Activated T-cell treated with anti-CD3 and anti-CD28 coated beads for 48 hours (primary cell): ENCODE measurements at places on chromosomes 11 and 22.
A peak's percentile ranks its signal among the peaks of the same experiment; 100 is the strongest.

DNA sequence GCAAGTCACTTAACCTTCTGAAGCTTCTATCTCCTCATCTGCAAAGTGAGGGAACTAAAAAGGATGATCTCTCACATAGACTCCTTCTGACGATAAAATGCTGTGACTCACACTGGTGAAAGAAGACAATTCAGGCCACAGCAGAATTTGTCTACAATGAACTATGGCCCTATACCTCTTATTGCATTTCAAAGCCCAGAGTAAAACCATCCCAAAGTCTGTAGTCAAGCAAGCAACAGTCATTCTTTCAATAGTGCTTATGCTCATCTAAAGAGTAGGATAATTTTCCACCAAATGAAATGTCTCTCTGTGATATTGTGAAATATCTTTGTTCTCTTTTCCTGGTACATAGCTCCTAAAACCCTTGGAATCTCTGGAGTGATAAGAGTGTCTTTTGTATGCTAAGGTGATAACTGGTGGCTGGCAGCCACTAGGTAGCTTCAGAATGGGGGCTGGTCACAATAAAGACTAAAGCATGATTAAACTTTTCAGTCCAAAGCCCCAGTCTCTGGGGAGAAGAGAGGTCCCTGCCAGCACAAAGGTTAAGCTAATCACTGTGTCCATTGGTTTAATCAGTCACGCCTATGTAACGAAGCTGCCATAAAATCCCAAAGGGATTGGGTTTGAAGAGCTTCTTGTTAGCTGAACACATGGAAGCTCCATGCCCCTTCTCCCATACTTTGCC, 30.8 kb downstream of the SYTL2 start:
- DNase-seq = no peak

DNA sequence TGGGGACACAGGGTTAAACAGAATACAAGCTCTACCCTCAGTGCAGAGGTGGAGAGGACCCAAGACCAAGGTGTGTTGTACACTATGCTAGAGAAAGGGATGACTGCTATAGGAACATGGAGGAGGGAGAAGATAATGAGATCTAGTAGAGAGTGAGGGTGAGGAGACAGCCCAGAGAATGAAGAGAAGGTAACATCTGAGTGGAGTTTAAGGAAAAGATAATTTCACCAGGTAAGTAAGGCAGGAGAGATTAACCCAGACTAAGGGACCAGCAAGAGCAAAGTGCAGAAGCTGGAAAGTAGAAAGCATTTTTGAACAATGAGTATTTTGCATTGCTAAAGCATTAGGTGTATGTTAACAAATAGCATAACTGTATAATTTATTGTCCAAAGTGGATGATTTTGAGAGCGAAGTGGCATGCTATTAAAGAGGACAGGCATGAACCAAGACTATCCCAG, 128.8 kb downstream of the RASSF10 start:
- DNase-seq = no peak

DNA sequence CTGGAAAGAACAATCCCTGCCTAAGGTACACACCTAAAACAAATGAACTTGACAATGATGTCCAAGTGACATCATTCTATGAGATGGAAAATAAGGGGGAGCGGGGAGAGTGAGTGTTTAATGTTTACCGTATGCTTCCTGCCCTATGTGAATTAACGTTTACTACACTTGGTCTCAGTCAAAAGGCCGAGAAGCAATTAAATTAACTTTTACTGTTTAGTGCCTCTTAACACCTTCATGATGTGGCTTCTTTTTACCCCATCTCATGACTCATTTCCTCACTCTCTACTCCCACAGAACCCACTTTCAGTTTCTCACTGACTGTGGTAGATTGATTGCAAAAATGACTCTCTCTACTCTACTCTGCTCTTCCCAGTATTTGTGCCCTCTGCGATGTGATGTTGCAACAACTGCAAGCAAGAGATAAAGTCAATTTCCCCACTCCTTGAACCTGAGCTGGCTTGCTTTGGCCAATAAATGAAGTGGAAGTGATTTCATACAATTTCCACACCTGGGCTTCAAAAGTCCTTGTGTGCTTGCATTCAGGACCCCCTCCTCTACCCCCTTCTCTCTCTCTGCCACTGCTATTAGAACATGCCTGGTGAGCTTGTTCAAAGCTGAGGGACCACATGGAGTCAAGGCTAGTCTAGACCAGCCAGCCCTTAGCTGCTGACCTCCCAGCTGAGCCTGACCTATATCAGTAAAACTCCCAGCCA, 11.6 kb upstream of the ALKBH3 start:
- peak; percentile 16 for DNase-seq

DNA sequence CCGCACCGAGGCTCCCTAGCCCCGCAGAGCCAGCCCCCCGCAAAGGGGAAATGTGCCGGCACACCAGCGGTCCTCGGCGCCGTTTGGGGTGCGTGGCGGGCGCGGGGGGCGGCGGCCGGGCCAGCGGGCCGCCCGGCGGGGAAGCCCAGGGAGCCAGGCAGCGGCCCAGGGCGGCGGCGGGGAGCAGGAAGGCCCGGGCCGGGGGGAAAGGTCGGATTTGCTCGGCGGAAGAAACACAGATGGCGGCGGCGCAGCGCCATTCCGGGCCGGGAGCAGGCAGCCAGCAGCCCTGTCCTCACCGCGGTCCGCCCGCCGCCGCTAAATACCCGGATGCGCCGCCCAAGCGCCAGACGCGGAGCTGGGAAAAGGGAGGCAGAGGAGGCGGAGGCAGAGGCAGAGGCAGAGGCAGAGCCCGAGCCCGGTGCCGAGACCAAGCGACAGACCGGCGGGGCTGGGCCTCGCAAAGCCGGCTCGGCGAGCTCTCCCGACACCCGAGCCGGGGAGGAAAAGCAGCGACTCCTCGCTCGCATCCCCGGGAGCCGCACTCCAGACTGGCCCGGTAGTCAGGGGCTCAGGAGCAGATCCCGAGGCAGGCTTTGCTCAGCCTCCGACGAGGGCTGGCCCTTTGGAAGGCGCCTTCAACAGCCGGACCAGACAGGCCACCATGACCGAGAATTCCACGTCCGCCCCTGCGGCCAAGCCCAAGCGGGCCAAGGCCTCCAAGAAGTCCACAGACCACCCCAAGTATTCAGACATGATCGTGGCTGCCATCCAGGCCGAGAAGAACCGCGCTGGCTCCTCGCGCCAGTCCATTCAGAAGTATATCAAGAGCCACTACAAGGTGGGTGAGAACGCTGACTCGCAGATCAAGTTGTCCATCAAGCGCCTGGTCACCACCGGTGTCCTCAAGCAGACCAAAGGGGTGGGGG, 2.6 kb upstream of the GCAT start:
- DNase-seq = peak; percentile 80

- no peak for DNase-seq
Observed at GRCh38 chr11:112042961-112043304, 17.7 kb downstream of the DLAT start.

DNA sequence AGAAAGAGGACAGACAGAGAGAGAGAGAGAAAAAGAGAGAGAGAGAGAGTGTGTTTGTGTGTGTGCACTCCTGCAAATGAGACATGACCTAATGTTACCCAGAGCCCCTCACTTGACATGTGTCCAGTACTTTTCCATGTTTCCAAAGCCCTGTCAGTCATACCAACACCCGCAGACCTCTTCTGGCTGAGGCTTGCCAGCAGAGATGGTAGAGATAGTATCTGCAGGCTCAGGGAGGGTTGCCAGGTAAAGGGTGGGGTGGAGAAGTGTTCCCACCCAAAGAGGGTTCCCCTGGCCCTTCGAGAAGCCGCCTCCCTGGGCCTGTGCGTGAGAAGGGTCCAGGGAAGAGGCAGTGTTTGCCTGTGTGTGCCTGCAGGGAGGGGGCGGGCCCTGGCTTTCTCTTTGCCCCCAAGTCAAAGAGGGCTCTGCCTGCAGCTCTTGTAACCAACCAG, 40.7 kb downstream of the POU2F3 start:
- DNase-seq = no peak

GRCh38 chr11:28697920-28698827, 590.0 kb downstream of the METTL15 start:
- peak; percentile 6 for DNase-seq

- no peak for DNase-seq
Observed at GRCh38 chr11:95451682-95452081, 220.7 kb upstream of the SESN3 start.

DNA sequence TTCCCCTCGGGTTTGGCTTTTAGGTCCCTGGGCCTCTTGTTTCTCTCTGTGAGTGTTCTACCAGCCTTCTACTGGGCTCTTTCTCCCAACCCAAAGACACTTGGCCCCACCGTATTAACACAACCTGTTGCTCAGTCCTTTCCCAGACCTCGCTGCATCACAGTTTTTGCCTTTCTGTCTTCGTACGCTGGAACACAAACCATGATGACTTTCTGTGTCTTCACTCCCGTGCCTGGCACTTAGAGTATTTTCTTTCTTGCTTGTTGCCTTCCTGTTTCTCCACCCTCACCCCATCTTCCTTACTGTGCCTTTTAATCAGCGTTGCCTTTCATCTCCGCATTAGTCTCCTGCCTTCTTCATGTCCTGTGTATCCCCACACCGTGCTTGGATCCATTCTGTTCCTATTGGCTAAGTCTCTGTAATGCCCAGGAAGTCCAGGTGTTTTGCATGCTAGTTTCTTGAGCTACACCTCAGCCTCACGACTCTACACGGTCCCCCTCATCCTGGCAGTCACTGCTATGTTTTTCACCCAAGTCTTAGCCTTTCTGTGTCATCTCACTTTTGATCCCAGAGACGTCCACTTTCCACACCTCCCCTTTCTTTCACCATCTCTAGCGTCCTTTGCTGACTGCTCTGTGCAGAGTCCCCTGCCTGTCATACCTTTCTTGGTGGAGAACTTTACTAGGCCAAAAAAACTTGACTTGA, 1.6 kb downstream of the MARK2 start:
- no peak for DNase-seq

GRCh38 chr11:64341429-64341828, 1.4 kb downstream of the CCDC88B start:
- DNase-seq = no peak

DNA sequence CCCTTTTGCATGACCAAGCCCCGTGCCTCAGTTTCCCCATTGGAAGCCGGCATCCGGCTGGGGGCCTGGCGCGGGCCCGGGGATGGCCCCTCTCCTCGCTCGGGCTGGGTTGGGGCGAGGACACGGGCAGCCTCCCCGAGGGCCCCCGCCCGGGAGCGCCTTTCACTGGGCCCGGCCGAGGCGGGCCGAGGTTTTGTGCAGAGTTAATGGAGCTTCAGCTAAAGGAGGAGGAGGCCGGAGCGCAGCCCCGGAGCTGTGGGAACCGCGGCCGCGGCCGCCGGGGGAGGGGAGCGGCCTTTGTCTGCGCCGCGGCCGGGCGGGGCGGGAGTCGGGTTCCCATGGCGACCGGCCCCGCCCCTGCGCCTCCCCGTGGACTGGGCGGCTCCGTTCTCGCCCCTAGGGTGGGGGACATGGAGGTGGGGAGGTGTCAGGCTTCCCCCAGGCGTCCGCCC, 1.4 kb upstream of the MAPK11 start:
- peak; percentile 56 for DNase-seq

DNA sequence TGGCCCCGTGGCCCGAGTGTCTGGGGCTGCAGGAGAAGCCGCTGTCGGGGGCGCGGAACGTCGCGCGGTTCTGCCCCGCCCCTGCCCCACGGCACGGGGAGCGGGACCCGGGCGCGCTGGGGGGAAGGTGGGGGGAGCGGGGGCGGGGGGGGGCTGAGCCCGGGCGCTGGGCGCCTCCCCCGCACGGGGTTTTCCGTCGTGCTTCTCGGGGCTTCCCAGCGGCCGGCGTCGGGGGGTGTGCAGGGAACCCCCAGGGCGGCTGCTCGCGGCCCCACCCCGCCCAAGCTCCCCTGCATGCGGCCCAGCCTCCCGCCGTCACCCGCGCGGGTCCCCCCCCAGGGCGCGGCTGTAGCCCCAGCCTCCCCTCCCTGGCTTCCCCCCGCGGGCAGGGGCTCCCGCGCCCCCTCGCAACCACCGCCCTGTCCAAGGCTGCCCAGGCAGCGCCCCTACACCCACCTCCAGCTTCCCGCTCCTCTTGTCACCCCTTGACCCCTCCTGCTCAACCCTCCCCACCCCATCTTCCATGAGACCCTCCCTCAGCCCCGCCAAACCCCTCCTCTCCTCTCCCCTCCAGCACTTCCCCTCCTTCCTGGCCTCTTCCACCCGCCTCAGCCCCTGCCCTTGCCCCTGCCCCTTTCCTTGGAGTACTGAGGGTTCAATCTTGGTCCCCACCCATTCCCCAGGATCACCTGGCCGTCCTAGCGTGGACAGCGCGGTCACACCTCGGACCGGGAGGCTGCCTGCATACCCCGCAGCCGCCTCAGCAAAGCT, 1.7 kb downstream of the IL17REL start:
- DNase-seq = no peak

- DNase-seq = peak; percentile 29
Observed at GRCh38 chr11:86183694-86184093, 60.9 kb upstream of the EED start.

GRCh38 chr11:59223611-59224010, 10.9 kb upstream of the MPEG1 start:
- no peak for DNase-seq

- DNase-seq = no peak
Observed at GRCh38 chr11:131229221-131229620, 141.2 kb upstream of the NTM start.

DNA sequence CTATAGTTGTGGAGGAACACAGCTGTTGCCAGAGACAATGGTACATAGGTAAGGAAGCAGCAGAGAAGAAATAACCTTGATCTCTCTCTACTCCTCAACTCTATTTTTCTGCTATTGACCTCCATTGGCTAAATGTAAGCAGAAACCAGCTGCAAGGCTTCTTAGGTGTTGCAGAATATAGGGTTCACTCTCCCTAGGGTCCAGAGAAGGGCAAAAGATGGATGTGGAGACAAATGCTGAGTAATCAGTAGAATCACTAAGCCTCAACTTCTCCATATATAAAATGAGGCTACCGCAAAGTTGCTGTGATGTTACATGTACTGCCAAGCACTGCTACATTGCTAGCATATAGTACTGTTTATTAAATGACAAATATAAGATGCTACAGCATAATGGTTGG, 120.6 kb downstream of the PDE3B start:
- DNase-seq = no peak

- DNase-seq = no peak
Observed at GRCh38 chr22:50732681-50733080, 5.3 kb upstream of the ACR start.

GRCh38 chr11:26244207-26244606, 87.7 kb upstream of the ANO3 start:
- DNase-seq = no peak

- no peak for DNase-seq
Observed at GRCh38 chr22:20563941-20564371, 56.5 kb downstream of the MED15 start.

DNA sequence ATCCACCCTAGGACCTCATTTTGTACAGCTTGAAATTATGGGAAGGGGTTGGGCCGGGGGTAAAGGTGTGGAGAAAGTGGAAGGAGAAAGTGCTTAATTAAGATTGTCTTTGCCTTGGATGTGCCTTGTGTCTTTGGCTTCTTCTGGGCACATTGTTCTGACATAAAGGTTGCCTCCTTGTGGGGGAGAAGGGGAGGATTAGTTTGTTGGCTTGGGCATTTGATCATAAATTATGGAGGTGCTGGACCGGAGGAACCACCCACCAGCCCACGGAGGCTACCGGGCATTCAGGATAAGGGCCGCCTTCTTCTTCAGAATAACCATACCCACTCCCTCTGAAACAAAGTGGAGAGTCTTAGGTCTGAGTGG, 1.3 kb downstream of the PAFAH1B2 start:
- DNase-seq = no peak

GRCh38 chr11:130555251-130555841, 106.9 kb downstream of the ADAMTS15 start:
- no peak for DNase-seq

GRCh38 chr11:2844116-2844842, 41.3 kb downstream of the CDKN1C start:
- no peak for DNase-seq

GRCh38 chr11:91299980-91300379, 924.6 kb upstream of the FAT3 start:
- DNase-seq = no peak

- no peak for DNase-seq
Observed at GRCh38 chr11:15670520-15671070, 555.9 kb downstream of the INSC start.
